Purkinje cell (primary cell): ENCODE measurements at places on chromosomes 5 and 9. TPM values are rescaled to one million over a fixed set of nuclear protein-coding genes. Genes with fewer than 3 reads are reported as not detected.

Gene MARCOL
- not detected in 2 replicates for polyA plus RNA-seq

Gene CMBL
- 16.3 and 16.6 TPM in 2 replicates for polyA plus RNA-seq

Gene RGS7BP
- polyA plus RNA-seq: 54.7 and 72.3 TPM in 2 replicates

Gene PLGRKT
- polyA plus RNA-seq: 19.4 and 23.4 TPM in 2 replicates

Gene ADAMTS13
- polyA plus RNA-seq: 1.7 and 3.4 TPM in 2 replicates

Gene FREM1
- polyA plus RNA-seq: 1.6 and 4.5 TPM in 2 replicates

Gene OTULINL
- polyA plus RNA-seq: 0.62 and 1.3 TPM in 2 replicates

Gene TIGD6
- polyA plus RNA-seq: 1.9 and 2.6 TPM in 2 replicates

Gene ERMP1
- 42.4 and 47.6 TPM in 2 replicates for polyA plus RNA-seq

Gene C9orf72
- polyA plus RNA-seq: 47.1 and 47.2 TPM in 2 replicates

Gene S100Z
- not detected in 2 replicates for polyA plus RNA-seq

Gene BNC2
- 0.07 and 0.20 TPM in 2 replicates for polyA plus RNA-seq

Gene LVRN
- polyA plus RNA-seq: not detected in 2 replicates

Gene FAM78A
- 0.24 TPM in 1 of 2 replicates, not detected in the other for polyA plus RNA-seq

Gene ARHGEF39
- 0.21 TPM in 1 of 2 replicates, not detected in the other for polyA plus RNA-seq

Gene BRINP1
- polyA plus RNA-seq: 36.7 and 38.1 TPM in 2 replicates

Gene TMEM232
- 6.6 and 24.5 TPM in 2 replicates for polyA plus RNA-seq

Gene FOXI1
- not detected in 2 replicates for polyA plus RNA-seq

Gene GZMA
- not detected in 2 replicates for polyA plus RNA-seq
